Activated T-helper 2 cell treated with anti-CD3 and anti-CD28 coated beads, Interferon-gamma antibody, Interleukin-2, Interleukin-4, amounts not matched to agents 10 μg/mL and 5 μg/mL and 100 μg/mL, durations not matched to agents 14 hours and 24 hours and 36 hours (primary cell): ENCODE measurements at places on chromosomes 2 and 18. TPM values are rescaled to one million over a fixed set of nuclear protein-coding genes. Genes with fewer than 3 reads are reported as not detected.

- DNase-seq, result no peak
- H3K36me3 ChIP-seq, result no peaks in the 10 kb centered on the region
- peaks cover 15% of the 10 kb centered on the region for H3K27me3 ChIP-seq
- no peak overlapping the region for H3K4me3 ChIP-seq
Measured at GRCh38 chr18:48656176-48656575, 117.3 kb downstream of the CTIF start.

Gene MAP2
- total RNA-seq, result not detected in 2 replicates

GRCh38 chr2:222976521-222977061 is 75.4 kb upstream of the KCNE4 start:
- H3K36me3 ChIP-seq, result no peaks in the 10 kb centered on the region
- no peak for DNase-seq
- no peak overlapping the region for H3K4me3 ChIP-seq
- no peak overlapping the region for H3K27ac ChIP-seq
- H3K4me1 ChIP-seq, result no peaks in the 10 kb centered on the region

- peaks cover 14% of the 10 kb centered on the region for H3K36me3 ChIP-seq
- H3K27me3 ChIP-seq, result peaks cover 10% of the 10 kb centered on the region
- no peak overlapping the region for H3K4me3 ChIP-seq
- DNase-seq, result no peak
- H3K4me1 ChIP-seq, result peaks cover 7% of the 10 kb centered on the region
Measured at GRCh38 chr2:69311024-69311416, 76.0 kb downstream of the GFPT1 start.

Gene MYO1B
- total RNA-seq, result 7.0 and 12.2 TPM in 2 replicates

DNA sequence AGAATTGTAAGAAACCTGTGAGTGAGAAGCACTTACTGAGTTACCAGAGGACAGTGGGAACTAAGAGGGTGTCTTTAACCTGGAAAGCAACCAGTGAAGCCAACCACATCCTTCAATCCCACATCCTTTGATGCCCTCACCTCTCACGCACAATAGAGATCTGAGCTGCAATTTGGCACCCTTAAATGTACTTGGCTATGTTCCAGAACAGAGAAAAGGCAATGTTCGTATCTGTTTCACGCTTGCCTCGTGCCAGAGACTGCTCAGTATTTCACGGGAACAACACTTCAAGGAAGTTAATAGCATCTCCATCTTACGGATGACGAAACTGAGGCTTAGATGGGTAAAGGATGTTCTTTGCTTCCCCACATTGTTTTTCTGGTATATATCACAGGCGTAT is 167.4 kb downstream of the DPP10 start:
- H3K4me1 ChIP-seq, result no peaks in the 10 kb centered on the region
- H3K4me3 ChIP-seq, result no peak overlapping the region
- H3K36me3 ChIP-seq, result no peaks in the 10 kb centered on the region
- no peaks in the 10 kb centered on the region for H3K27me3 ChIP-seq

Gene FIGLA
- not detected in 2 replicates for total RNA-seq

DNA sequence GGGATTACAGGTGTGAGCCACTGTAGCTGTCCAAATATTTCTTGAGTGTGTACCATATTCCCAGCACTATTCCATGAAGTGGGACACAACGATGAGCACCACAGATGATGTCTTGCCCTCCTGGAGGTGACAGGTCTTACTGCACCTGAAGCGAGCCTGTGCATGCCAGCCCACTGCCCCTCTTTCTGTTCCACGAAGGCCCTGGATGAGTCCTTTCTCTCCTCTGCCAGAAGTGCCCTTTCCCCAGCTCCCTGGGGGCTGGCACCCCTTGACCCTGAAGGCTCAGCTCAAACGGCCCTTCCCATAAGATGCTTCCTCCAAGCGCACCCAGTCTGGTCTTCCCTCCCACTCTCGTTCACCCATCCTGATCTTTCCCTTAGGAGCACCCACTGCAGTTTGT is 5.5 kb downstream of the ATP6V1B1 start:
- DNase-seq, result no peak
- H3K36me3 ChIP-seq, result no peaks in the 10 kb centered on the region
